ENCODE measurements at places on chromosomes 2 and 18.
A peak's percentile ranks its signal among the peaks of the same experiment; 100 is the strongest.

- no peaks in the 10 kb centered on the region for H3K36me3 ChIP-seq
- H3K4me1 ChIP-seq, result peaks cover 2% of the 10 kb centered on the region
- DNase-seq, result no peak
- H3K27ac ChIP-seq, result no peak overlapping the region
- H3K27me3 ChIP-seq, result no peaks in the 10 kb centered on the region
These were observed 13.6 kb upstream of the ZNF397 start for GRCh38 chr18:35227254-35227653.

GRCh38 chr2:88137833-88138232, 10.0 kb upstream of the FABP1 start:
- no peaks in the 10 kb centered on the region for H3K36me3 ChIP-seq
- peaks cover 43% of the 10 kb centered on the region for H3K27me3 ChIP-seq
- H3K4me1 ChIP-seq, result no peaks in the 10 kb centered on the region
- H3K27ac ChIP-seq, result no peak overlapping the region
- no peak overlapping the region for H3K4me3 ChIP-seq

DNA sequence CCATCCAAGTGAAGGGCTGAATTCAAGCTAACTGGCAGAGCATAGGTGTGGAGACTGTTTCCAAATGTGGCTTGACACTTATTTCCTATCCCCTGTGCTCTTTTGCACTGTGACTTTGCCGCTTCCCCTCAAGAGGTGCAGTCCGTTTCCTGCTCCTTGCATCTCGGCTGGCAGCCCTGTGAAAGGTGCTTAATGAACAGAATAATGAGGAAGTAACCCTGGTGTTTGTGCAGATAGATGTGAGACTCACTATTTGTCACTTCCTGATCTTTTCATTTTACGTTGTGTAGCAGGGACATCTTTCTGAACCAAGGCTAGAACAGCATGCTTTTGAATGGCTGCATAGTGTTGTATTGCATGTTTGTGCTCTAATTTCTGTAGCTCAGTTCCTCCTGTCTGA, 60.8 kb downstream of the CEP192 start:
- peak overlapping the region; percentile 64 for H3K4me3 ChIP-seq
- peak overlapping the region; percentile 92 for H3K27ac ChIP-seq
- DNase-seq, result peak; percentile 49
- no peaks in the 10 kb centered on the region for H3K27me3 ChIP-seq

DNA sequence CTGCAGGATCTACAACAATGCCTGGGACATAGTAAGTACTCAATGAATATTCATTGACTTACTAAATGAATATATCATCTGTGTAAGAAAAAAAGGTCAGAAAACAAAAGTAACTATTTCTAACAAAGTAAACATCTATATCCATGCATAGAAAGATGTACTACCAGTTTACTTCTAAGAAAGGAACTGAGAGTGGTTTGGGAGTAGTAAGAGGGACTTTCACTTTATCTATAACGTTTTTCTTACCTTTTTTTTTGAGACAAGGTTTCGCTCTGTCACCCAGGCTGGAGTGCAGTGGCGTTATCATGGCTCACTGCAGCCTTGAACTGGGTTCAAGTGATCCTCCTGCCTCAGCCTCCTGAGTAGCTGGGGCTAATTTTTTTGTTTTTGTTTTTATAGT, 25.7 kb downstream of the DHX57 start:
- no peak for DNase-seq
- H3K27me3 ChIP-seq, result no peaks in the 10 kb centered on the region
- H3K4me1 ChIP-seq, result peaks cover 14% of the 10 kb centered on the region
- peaks cover 60% of the 10 kb centered on the region for H3K36me3 ChIP-seq
- no peak overlapping the region for H3K4me3 ChIP-seq

DNA sequence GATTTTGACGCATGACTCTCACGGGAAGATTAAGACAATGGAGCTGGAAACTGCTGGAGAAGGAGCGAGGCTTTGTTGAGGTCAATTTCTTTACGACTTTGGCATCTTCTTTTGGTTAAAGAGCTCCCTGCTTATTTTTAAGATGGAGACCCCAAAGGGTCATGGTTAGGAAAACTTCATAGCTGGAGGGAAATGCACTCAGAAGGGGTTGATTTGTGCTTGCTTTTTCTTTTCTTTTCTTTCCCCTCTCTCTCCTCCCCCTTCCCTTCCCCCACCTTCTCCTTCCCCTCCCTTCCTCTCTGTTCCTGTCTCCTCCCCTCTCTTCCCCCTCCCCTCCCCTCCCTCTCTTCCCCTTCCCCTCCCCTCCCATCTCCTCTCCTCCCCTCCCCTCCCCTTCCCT, 79.0 kb downstream of the TNP1 start:
- no peaks in the 10 kb centered on the region for H3K36me3 ChIP-seq
- H3K4me3 ChIP-seq, result no peak overlapping the region

DNA sequence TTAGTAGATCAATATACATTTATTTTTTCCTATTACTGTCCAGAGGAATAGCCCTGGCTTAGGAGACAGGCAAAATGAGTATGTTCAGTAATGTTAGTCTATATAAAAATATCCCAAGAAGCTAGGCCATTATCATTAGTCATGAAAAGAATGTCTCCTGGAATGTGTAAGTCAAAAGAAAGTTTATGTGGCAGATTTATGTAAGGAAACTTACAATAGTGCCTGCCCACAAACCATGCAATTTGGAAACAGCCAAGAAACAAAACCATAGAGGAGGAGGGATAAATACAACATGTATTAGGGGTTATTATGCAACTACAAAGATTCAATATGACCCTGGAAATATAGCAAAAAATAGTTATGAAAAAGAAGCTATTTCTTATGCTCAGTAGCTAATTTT, 96.3 kb downstream of the NOL4 start:
- DNase-seq, result no peak
- no peaks in the 10 kb centered on the region for H3K27me3 ChIP-seq
- no peak overlapping the region for H3K4me3 ChIP-seq

DNA sequence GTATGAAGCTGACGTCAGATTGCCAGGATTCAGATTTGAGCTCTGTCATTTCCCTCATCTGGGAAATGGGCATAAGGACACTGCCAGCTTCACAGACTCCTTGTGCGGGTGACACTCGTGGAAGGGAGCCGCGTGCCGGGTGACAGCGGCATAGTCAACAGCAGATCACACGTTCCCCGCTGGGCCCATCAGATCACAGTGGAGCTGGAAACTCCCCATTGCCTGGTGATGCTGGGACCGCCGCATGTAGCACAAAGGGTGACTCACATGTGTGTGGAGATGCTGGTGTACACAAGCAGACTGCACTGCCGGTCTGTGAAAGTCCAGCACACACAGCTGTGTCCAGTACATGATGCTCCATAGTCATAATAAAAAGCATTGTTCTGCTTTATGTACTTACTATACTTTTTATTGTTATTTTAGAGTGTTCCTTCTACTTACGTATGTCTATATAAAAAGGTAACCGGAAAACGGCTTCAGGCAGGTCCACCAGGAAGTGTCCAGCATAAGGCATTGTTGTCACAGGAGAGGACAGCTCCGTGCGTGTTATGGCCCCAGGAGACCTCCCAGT, 31.8 kb downstream of the SALL3 start:
- no peak for DNase-seq
- no peaks in the 10 kb centered on the region for H3K4me1 ChIP-seq

DNA sequence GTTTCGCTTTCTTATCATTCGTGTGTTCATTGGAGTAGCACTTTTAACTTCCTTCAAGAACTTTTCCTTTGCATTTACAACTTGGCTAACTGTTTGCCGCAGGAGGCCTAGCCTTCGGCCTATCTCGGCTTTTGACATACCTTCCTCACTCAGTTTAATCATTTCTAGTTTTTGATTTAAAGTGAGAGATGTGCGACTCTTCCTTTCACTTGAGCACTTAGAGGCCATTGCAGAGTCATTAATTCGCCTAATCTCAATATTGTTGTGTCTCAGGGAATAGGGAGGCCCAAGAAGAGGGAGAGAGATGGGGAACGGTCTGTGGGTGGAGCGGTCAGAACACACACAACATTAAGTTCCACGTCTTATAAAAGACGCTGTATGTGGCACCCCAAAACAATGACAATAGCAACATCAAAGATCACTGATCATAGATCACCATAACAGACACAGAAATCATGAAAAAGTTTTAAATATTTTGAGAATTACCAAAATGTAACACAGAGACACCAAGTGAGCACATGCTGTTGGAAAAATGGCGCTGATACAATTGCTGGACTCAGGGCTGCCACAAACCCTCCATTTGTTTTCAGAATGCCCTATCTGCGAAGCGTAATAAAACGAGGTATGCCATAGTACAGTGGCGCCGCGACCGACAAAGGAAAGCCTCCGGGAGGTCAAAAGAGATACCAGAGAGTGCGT, 553 bp downstream of the TIGD1 start:
- peaks cover 65% of the 10 kb centered on the region for H3K4me1 ChIP-seq
- no peaks in the 10 kb centered on the region for H3K27me3 ChIP-seq
- peaks cover 33% of the 10 kb centered on the region for H3K36me3 ChIP-seq
- peak overlapping the region; percentile 100 for H3K27ac ChIP-seq

DNA sequence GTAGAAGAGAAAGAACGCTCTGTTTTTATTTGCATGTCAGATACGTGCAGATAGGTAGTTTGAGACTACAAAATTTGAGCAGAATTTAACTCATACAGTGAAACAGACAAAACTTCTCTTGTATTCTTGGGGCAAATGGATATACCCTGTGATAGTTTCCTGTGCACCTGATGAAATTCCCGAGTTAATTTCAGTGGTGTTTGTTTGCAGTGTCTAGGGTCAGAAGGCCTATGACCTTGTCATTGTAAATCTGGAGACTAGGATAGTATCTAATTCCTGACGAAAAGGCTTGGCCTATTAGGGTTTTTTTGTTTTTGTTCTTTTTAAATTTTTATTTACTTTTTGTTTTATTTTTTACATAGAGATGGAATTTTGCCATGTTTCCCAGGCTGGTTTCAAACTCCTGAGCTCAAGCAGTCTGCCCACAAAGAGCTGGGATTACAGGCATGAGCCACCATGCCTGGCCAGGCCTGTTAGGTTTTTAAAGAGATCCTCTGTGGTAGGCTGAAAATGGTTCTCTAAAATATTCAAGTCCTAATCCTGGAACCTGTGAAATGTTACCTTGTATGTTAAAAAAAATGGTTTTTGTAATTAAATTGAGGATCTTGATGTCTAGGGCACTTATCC, 17.6 kb downstream of the LCLAT1 start:
- H3K27me3 ChIP-seq, result no peaks in the 10 kb centered on the region
- H3K4me3 ChIP-seq, result no peak overlapping the region

GRCh38 chr2:126995621-126996377, 97.1 kb downstream of the TEX51 start:
- H3K27me3 ChIP-seq, result peaks cover 23% of the 10 kb centered on the region
- no peaks in the 10 kb centered on the region for H3K4me1 ChIP-seq
- H3K4me3 ChIP-seq, result no peak overlapping the region
- no peaks in the 10 kb centered on the region for H3K36me3 ChIP-seq

GRCh38 chr2:55530539-55531081, 11.1 kb downstream of the CFAP36 start:
- no peak overlapping the region for H3K4me3 ChIP-seq
- no peaks in the 10 kb centered on the region for H3K4me1 ChIP-seq
- no peak for DNase-seq
- peaks cover 39% of the 10 kb centered on the region for H3K36me3 ChIP-seq

DNA sequence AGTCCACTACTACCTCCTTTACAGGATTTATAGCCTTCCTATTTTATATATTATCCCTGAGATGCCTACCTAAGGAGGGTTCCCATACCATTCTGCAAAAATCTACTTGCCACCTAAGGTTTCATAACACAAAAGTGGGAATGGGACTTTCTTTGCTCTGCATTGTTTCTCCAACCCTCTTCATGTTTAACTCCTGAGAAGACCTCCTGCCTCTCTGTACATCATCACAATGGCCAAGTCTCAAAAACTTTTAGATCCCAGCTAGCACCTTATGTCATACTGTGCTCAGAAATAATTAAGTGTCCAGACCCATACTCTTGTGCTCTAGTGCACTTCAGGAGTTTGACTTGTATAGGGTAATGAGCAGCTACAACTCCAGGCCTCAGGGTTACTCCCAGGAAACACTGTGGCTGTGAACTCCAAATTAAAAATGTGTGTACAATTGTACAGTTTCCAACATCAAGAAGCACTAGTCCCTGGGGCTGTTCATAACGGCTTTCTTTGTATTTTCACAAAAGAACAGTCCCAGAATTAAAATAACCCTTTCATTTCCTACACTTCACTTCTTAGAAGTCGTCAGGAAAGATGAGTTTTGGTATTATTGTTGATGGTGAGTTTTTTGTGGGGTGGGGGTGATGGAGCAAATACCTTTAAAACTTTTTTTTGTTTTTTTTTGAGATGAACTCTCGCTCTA, 39.4 kb downstream of the METAP1D start:
- DNase-seq, result no peak
- H3K4me1 ChIP-seq, result no peaks in the 10 kb centered on the region
- H3K4me3 ChIP-seq, result no peak overlapping the region
- peaks cover 5% of the 10 kb centered on the region for H3K36me3 ChIP-seq

- no peak for DNase-seq
- peaks cover 10% of the 10 kb centered on the region for H3K27me3 ChIP-seq
- peaks cover 15% of the 10 kb centered on the region for H3K4me1 ChIP-seq
- peak overlapping the region; percentile 32 for H3K27ac ChIP-seq
- H3K36me3 ChIP-seq, result peaks cover 4% of the 10 kb centered on the region
These were observed 7.3 kb downstream of the IL1A start for GRCh38 chr2:112777036-112777435.

DNA sequence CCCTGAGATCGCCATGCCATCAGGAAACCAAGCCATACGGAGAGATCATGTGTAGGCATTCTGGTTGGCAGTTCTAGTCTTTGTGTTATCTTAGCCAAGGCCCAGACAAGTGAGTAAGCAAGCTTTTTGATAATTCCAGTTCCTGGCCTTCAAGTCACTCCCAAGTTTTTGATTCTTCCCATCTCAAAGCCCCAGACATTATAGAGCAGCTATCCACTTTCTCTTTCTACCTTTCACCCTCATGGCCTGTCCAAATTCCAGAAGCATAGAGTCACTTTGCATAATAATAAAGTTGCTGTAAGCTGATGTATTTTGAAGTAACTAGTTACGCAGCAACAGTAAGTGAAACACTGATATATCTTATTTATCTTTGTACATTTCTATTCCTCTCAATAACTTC, 26.8 kb upstream of the IL1RL1 start:
- H3K4me1 ChIP-seq, result no peaks in the 10 kb centered on the region
- H3K27ac ChIP-seq, result no peak overlapping the region
- no peaks in the 10 kb centered on the region for H3K36me3 ChIP-seq
- H3K4me3 ChIP-seq, result no peak overlapping the region
- H3K27me3 ChIP-seq, result no peaks in the 10 kb centered on the region
- no peak for DNase-seq

- DNase-seq, result no peak
- H3K4me1 ChIP-seq, result no peaks in the 10 kb centered on the region
- H3K27ac ChIP-seq, result no peak overlapping the region
- no peak overlapping the region for H3K4me3 ChIP-seq
- no peaks in the 10 kb centered on the region for H3K36me3 ChIP-seq
These were observed 385.9 kb downstream of the TNS1 start for GRCh38 chr2:217616936-217617335.

- H3K4me1 ChIP-seq, result peaks cover 17% of the 10 kb centered on the region
- no peak for DNase-seq
- no peaks in the 10 kb centered on the region for H3K36me3 ChIP-seq
- H3K27me3 ChIP-seq, result peaks cover 57% of the 10 kb centered on the region
These were observed 16.8 kb upstream of the PAX3 start for GRCh38 chr2:222315443-222316121.

Data from stimulated activated naive B cell treated with anti-CD40 and anti-IgM and Interleukin-4, amounts not matched to agents 10 μg/mL and 1 μg/mL and 100 μg/mL, for 72 hours (primary cell).